HL-60 (cell line): ENCODE measurements at places on chromosomes 11 and 22.

DNA sequence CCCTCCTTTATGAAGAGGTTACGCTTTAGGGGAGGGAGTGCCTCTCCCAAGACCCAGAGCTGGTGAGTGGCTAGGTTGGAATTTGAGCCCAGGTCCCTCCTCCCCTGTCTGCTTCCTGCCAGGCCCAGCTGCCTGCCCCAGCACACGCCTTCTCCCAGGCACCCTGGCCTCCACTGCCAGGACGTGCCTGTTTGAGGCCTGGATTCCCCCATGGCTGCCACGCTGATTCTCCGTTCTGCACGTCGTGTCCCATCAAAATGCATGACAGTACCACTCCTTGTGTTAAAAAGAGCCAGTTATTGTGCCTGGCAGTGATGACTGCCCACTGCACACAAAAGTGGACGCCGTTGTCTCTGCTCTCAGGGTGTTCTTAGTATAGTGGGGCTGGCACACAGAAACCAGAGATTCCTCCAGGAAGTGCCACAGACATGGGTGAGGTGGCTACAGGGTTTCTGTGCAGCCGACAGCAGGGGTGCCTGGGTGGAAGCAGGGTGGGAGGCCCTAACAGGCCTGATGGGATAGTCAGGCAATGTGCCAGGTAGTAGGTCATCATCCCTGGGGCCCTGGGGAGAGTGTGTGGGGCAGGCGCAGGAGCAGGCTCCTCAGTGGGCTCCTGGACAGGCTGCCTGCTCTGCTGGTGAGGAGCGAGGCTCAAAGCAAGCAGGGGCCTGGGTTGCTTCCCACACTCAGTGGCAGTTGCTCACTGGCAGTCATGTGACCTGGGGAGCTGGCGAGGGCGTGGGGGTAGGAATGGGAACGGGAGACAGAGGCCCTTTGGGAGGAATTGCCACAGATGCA lies 24.2 kb downstream of the MED15 start:
- no peak for DNase-seq

DNA sequence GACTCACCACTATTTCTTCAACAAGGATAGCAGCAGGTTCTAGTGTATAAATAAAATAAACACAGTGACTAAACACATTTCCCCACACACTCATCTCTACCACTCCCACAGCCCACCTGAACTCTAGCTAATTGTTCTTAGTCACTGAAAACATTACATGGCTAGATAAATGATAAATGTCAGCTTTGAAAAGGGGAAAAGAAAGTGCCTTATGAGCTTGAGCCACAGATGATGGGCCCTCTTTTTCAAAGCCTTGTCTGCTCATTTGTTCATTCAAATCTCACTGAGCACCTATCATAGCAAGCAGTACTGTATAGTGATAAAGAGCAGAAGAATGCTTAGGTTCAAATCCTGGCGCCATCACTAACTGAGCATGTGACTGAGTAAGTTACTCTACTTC lies 58.3 kb downstream of the SIK3 start:
- no peak for DNase-seq

- DNase-seq = no peak
Observed at GRCh38 chr11:69494851-69495250, 13.4 kb downstream of the LINC01488 start.

- no peak for DNase-seq
Observed at GRCh38 chr11:126510621-126511370, 155.3 kb downstream of the ST3GAL4 start.

DNA sequence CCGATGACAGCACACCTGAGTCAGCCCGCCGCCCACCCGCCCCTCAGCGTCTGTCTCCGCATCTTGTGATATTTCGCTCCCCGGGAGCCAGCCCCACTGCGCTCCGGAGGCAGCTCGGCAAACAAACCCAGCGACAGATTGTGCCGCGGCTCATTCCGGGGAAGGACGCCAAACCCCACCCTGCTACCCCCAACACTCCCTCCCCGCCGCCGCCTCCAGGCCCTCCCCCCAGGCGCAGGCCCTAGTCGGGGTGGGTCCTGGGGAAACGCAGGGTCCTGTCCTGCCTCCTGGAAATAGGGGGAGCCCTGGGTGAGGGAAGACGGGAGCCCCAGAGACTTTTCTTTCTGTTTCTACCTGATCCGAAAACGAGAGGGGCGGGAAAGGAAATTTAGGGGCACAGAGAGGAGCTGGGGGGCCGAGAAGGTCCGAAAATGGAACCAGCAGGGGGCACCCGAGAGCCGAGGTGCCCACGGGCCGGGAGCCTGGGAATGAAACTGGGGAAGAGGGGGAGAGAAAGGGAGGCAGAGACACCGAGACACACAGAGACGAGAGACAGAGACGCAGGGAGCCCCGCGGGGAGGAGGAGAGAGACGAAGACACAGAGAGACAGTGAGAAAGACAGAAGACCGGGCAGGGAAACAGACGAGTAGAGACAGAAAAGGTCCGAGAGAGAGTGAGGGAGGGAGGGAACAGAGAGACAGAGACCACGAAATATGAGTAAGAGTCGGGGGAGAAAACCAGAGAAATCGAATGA lies 1.7 kb upstream of the RTN4RL2 start:
- no peak for DNase-seq

GRCh38 chr22:35198738-35199137 lies 58.6 kb upstream of the HMGXB4 start:
- DNase-seq = no peak

GRCh38 chr11:77409046-77409445 lies 64.8 kb downstream of the PAK1 start:
- no peak for DNase-seq

DNA sequence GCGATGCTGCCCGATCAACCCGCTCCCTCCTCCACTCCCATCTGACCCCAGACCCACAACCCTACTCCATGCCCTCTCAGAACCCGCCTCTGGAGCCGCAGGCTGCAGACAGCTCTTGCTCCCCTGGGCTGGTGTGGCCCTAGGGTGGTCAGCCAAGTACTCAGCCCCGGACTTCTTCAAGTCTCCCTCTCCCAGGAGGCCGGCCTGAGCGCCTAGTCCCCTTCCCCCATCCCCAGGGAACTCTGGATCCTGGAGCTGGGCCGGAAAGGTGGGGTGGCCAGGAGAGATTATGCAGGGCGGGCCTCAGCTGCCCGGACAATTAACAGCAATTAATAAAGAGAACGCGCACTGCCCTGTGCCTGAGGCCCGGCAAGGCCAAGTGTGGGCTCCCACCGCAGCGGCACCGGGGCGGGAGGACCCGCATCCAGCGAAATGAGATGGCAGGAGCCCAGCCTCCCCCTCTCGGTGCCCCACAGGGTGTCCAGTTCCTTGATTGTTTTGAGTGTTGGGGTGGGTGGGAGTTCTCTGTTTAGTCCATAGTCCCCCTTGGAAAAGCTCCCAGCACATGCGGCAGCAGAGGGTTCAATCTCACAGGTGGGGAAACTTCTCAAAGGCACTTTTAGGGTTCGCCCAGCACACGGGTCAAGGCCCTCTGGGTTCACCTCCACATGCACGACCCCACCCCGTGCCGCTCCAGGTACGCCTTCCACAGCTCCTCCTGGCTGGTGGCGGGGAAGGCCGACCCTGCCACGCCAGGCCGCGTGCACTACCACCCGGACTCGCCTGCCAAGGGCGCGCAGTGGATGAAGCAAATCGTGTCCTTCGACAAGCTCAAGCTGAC lies 3.1 kb downstream of the TBX1 start:
- no peak for DNase-seq

- no peak for DNase-seq
Observed at GRCh38 chr11:64608636-64609035, 17.6 kb downstream of the SLC22A12 start.

- DNase-seq = no peak
Observed at GRCh38 chr11:46447544-46447943, 56.0 kb upstream of the CHRM4 start.

- no peak for DNase-seq
Observed at GRCh38 chr11:123681030-123681429, 26.6 kb upstream of the SCN3B start.

DNA sequence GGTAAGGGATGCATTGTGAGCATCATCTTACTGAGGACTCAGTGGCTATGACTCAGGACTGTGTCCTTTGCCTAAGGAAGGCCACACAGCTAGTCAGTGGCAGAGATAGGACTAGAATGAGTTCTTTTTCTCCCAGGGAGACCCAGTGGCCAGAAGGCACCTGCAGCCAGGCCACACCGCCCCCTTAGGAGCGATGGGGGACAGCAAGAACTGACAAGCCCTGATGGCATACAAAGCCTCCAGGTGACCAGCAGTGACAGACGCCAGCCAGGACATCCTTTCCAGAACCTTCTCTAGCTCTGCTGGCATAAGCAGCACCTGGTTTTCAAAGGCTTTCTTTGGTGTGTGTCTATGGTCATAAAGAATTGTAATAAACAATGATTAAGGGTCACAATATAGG lies 240.1 kb downstream of the ST3GAL4 start:
- DNase-seq = no peak

- no peak for DNase-seq
Observed at GRCh38 chr22:20091690-20092476, 11.8 kb downstream of the DGCR8 start.

GRCh38 chr11:62588966-62589637 lies 2.2 kb downstream of the TUT1 start:
- no peak for DNase-seq

DNA sequence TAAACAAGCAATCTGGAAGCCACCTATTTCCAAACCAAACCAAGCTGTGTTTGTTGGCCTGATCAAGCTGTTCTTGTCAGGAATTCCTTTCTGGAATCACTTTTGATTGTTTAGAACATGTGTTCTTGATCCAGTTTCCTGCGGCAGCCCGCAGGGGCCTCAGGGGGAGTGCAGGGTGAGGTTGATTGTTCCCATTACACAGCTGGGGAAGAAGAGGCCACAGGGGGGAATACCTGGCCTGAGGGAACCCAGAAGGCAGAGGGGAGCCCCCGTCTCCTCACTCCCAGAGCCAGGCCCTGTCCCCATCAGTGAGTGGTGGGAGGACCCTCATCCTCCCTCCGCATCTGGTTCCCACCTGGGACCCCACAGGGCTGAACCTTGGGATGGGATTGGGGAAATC lies 4.2 kb downstream of the MRGPRD start:
- DNase-seq = no peak

- DNase-seq = no peak
Observed at GRCh38 chr11:27095059-27095458, 54.4 kb downstream of the BBOX1 start.

DNA sequence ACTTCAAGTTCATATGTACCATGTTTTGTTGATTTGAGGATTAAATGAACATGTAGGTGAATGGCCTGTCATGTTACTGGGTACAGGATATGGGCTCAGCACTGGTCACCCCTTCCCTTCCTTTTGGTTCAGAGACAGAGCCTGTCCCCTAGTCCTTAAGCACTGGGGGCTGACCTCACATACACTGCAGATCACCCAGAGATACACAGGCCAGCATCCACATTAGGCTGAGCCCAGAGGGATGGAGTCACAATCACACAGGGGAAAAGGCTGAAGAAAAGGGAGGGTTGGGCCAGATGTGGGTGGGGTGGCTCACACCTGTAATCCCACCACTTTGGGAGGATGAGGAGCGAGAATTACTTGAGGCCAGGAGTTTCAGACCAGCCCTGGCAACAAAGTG lies 62.3 kb downstream of the IGLL5 start:
- no peak for DNase-seq

- DNase-seq = no peak
Observed at GRCh38 chr22:32177221-32177765, 18.2 kb upstream of the C22orf42 start.

GRCh38 chr22:30245985-30246813 lies at the start of gene LIF:
Gene LIF (minus strand): TSS chr22:30246759. CDS start chr22:30246695, 64 bp downstream.
- no peak for DNase-seq

GRCh38 chr11:63698976-63699733 lies 17.9 kb downstream of the RTN3 start:
- no peak for DNase-seq
